Spinal cord (tissue), 10 donors: ENCODE measurements at places on chromosomes 7 and 10. TPM values are rescaled to one million over a fixed set of nuclear protein-coding genes. Genes with fewer than 3 reads are reported as not detected.

SYCE1 gene
- polyA plus RNA-seq = 4.8 TPM

LBX1 gene
- polyA plus RNA-seq = 26.0 TPM

- no peak for DNase-seq
Observed at GRCh38 chr10:72490951-72491350, 134.9 kb downstream of the MICU1 start.

MRLN gene
- 2.8 TPM for polyA plus RNA-seq

DNA sequence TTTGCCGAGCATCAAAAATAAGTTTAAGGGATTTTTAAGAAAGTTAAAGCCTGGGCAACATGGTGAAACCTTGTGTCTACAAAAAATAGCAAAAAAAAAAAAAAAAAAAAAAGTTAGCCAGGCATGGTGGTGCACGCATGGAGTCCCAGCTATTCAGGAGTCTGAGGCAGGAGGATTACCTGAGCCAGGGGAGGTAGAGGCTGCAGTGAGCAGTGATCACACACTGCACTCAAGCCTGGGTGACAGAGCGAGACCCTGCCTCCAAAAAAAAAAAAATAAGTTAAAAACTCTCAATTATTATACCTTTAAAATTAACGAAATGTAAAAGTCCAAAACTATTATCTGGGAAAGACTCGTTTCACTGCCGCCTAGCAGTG is 35.0 kb upstream of the DAGLB start:
- DNase-seq = no peak

DNA sequence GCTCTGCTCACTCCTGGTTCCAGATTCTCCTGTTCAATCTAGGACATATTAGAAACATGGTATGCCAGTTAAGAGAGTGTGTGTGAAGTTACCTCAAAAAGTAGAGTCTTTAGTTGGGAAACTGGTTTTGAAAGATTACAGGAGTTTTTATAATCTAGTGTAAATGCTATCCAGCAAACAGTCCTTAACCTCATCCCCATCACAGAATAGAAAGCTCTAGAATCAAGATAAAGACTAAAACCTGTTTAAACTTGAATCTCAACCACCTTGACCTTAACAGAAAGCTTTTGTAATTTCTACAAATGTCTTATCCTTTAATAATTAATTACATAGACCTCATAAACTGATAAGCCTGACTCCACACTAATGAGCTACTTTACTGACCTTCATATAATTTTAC is 1288.7 kb upstream of the SORCS1 start:
- DNase-seq = no peak

EPDR1 gene
- 36.6 TPM for polyA plus RNA-seq

- DNase-seq = peak; percentile 20
Observed at GRCh38 chr10:8504499-8504898, 450.0 kb downstream of the GATA3 start.

KLF6 gene
- 38.4 TPM for polyA plus RNA-seq

GRCh38 chr7:71320916-71321315 is 189.0 kb downstream of the GALNT17 start:
- DNase-seq = no peak

DNA sequence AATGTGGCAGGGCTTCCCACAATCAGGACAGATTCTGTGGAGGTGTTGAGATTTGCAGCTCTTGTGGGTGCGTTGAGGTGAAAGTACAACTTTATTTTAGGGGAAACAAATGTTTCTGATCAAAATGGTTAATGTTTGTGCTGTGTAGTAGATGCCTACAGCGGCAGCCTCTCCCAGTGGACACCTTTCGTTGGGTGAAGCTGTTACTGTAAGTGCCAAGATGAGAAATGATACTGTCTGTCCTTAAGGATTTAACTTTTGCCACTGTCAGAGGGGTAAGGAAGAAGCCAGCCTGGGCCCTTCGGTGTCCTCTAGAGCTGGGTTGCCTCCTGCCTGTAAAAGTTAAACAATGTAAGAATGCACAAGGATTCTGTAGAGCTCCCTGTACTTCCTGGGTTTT is 27.9 kb downstream of the DOCK1 start:
- no peak for DNase-seq

HABP2 gene
- 0.17 TPM for polyA plus RNA-seq
